Ovary (tissue), 10 donors: ENCODE measurements at places on chromosomes 7 and 10. TPM values are rescaled to one million over a fixed set of nuclear protein-coding genes. Genes with fewer than 3 reads are reported as not detected.

GRCh38 chr7:104790440-104790839 is 223.6 kb upstream of the KMT2E start:
- DNase-seq: no peak

GRCh38 chr10:128518000-128518399 is 391.8 kb upstream of the MKI67 start:
- no peak for DNase-seq

- DNase-seq: no peak
These were observed 55.7 kb upstream of the HECTD2 start for GRCh38 chr10:91354166-91355075.

Gene AGBL3
- total RNA-seq: 5.7 TPM

Gene SPAG6
- not detected for total RNA-seq

Gene NXPH1
- total RNA-seq: not detected

DNA sequence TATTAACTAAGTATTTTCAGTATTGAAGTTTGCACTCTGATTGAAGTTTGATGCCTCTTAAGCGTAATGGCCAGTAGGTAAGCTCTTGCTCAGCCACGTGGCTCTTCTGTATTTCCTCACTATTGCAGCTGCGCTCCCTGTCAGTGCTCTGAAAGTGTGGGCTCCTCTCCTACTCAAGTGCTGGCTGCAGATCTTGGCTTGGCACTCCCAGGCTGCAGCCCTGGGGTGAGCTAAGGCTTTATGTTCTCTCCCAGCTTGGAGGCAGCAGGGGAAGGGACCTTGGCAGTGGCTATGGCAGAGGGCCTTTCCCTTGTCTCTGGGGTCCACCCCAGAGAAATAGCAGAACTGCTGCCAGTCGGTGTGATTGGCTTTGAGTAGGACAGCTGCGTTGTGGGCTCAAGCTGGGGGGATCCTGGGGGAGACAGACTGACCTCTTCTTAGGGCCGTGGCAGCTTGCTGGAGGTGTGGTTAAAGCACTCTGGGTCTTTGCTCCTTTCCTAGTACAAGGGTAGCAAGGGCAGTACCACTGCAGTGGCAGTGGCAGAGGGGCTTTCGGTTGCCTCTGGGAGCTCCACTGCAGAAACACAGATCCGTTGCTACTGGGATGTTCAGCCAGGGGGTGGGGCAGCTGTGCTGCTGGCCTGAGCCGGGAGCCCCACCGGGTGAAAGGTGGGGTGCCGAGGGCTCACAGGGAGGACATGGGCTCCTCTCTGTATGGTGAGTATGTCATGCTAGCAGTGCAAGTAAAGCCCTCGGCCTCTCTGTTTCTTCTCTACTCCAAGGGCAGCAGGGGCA is 100.5 kb downstream of the GLCCI1 start:
- DNase-seq: no peak

Gene SCART1
- total RNA-seq: 0.72 TPM

DNA sequence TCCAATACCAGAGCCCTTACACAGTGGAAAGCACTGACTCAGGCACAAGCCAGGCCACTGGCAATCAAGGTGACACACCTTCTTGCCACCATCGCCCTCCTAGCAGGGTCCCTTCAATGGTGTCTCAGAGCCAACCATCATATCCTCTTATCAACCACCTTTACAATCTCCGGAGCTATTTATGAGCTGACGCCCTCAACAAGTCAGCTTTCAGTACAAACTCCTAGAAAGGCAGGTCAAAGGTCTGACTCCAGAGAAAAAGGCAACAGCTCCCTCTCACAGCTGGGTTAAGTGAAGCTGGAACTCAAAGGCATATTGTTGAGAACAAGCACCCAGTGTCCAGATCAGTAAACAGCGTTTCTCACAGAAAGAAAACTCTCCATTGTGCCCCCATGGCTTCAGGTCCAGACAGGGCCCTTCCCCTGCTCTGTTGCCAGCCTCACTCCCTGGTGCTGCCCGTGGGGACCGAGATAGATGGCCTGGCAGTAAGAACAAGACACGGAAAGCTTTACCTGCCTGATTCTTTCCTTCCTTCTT is 2.4 kb downstream of the ZNF3 start:
- no peak for DNase-seq

Gene CTAGE8
- 0.97 TPM for total RNA-seq

- DNase-seq: no peak
These were observed 31.0 kb upstream of the EGFR start for GRCh38 chr7:54987772-54988171.

Gene CUBN
- 4.6 TPM for total RNA-seq

DNA sequence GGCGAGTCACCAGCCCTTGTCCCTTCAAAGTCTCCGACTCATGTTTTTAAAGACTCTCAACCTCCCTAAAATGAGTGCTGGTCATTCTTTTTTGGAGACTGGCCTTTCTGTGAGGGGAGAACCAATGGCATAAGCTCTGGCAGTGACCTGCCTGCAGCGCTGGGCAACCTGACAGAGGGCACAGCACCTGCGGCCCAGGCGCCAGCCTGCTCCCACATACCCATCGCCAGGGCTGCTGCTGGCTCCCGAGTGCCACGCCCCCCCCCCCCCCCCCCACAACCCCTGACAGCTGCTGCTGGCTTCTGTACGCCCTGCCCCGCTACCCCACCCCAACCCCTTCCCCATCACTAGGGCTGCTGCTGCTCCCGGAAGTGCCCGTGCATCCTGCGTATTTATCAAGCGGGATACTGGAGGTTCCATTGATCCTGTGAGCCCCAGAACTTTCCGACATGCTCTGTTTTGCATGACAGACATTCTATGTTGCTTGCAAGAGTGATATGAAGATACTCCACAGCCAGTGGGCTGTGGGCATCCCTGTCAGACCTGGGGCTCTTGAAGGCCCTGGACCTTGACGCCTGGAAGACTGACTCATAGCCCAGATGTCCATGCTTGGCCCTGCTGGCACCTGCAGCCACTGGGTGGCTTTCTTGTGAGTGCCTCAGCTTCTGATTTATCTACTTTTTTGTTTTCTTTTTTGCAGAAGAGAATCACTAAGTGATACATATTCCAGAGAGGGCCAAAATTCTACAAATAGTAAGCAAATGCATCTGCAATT is 243.9 kb downstream of the ZMYND11 start:
- no peak for DNase-seq

DNA sequence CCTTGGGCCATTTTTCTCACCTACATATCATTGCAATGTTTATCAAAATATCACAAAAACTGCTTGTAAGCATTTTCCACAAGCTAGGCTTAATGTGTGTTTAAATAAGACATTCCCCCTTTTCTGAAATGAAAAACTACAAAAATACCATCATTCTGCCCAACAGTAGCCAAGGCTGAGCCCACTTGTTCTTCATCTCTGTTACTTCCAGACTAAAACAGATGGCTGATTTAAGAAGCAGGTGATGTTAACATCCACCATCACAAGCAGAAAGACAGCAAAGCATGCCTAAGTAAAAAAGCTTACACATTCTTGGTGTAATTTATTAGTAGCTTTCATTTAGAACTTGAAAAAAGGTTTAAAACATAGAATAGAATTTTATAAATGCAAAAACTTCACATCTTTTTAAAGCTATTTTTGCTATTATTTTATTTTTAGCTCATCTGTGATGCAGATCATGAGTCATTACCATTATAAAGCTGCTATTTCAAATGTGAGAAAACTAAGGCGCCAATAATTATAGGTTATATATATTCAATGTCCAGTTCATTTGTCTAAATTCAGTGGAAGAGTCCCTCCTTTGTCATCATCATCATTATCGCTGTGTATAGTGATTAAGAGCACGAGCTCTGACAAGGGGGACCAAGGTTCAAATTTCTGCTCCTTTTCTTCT is 109.4 kb downstream of the RELN start:
- no peak for DNase-seq

DNA sequence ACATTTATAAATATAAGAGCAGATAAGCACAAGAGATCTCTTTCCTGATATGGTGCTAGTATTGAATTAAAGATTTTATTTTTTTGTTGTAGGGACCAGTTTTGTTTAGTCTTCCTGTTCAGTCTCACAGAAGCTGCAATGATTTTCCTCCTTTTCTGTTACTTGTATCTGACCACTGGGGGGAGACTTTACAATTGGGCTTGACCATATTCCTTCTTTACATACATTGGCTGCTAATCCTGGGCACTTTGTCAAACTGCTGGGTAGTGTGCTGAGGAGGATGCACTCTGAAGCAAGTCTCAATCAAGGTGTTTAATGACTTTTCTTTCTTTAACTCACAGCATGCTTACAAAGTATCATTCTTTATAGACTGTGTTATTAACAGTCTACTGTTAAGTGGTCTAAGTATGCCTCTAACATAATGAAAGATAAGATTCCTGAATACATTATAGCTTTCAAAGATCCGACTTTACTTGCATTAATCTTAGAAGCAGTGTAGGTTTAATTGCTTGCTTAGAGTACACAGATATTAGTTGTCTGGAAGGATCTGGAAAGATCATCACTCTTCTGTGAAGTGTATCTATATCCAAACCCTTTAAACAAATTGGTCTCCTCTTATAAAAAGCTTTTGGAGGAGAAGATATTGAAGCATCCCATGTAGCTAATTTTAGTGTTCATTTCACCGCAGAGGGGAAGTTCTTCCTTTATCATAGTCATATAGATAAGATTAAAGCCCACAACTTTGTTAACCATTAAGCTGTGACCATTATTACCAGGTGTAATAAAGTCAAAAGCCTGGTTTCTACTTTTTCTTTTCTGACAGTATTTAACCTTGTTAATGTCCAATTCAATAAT is 3.1 kb downstream of the PALS2 start:
- no peak for DNase-seq

- DNase-seq: no peak
These were observed 76.6 kb upstream of the HGF start for GRCh38 chr7:81846398-81846797.

- no peak for DNase-seq
These were observed 119.1 kb downstream of the NKX6-2 start for GRCh38 chr10:132666705-132667341.

Gene SPDYE9
- total RNA-seq: not detected

Gene CFAP69
- 11.5 TPM for total RNA-seq

Gene ZFAND4
- 13.1 TPM for total RNA-seq

Gene ACTL6B
- total RNA-seq: not detected

DNA sequence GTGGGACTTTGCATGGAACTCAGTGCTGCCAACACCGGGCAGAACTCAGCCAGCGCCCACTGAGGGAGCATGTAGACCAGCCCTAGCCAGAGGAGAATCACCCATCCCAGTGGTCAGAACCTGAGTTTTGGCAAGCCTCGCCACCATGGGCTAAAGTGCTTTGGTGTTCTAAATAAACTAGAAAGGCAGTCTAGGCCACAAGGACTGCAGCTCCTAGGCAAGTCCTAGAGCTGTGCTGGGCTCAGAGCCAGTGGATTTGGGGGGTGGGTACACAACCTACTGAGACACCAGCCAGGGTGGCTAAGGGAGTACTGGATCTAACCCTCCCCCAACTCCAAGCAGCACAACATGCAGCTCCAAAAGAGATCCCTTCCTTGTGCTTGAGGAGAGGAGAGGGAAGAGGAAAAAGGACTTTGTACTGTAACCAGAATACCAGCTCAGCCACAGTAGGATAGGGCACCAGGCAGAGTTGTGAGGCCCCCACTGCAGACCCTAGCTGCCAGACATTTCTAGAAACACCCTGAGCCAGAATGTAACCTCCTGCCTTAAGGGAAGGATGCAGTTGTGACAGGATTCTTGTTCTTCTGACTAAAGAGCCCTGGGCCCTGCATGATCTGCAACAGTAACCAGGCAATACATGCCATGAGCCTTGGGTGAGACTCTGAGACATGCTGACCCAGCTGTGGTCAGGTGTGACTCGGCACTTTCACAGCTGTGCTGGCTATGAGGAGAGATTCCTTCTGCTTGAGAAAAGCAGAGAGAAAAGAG is 24.4 kb downstream of the GSDME start:
- DNase-seq: no peak

Gene EPHA1
- total RNA-seq: 21.3 TPM

- no peak for DNase-seq
These were observed 266.0 kb upstream of the PITRM1 start for GRCh38 chr10:3438606-3439005.

DNA sequence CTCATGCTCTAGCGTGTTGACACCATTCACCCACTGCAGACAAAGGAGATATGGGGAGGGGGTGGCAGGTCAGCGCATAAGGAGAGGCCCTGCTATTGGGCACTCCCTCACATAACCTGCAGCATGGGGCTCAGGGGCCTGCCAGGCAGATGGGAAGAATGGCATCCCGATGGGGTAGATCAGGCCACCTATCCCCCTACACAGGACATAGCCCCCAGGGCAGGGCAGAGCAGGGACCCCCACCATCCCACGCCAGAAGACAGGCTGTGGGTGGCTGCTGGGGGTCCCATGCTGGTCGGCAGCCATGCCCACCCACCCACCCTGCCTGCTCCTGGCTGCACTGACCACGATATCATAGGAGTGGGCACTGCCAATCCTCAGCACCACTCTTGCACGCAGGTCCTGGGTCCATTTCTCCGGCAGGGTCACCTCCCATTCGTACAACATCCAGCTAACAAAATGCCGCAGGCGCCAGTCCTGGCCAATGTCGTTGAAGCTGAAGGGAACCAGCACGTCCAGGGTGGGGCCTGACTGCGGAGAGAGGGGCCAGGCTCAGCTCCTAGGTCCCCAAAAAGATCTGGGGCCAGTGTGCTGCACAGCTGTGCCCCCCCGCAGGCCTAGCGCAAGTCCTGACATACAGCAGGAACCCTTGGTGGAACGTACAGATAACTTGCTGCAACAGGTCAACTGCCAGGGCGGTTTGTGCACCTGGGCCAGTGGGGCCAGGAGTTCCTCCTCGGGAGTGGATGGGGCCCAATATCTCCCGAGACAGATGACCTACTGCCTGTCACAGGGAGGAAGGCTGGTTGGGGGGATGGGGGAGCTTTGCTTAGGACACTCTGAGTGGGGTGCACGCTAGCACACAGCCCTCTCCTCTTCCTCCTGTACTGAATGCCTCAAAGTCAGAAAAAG is 45.9 kb upstream of the ZNF479 start:
- no peak for DNase-seq

DNA sequence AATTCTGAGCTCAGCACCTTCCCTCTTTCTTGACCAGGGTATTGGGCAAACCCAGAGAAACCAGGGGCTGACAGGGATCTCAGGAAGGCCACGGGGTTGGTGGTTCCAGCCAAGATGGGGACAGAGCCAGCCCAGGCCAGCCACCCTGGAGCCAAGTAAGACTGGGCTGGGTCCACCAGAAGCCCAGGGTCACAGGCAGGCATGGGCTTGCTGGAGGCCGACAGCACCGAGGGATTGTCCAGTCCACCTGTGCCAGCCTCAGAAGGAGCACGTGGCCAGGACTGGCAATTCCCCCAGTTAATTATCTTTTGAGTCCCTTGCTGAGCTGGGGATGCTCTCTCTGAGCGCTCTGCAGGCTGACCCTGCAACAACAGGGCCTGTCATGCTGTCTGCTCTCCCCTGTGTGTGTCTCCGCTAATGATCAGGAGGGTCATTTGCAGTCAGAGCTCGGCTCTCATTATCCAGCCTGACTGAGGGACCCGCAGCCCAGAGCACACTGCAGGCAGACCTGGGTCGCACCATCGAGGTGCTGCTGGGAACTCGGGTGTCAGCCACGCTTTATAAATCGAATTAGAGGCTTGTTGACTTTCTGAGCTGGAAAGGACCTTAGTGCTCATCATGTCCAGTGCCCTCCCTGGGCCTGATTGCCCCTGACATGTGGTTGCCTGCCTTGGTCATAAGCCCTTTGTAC is 69.5 kb upstream of the PPIF start:
- no peak for DNase-seq

GRCh38 chr7:137007001-137007694 is 138.7 kb downstream of the CHRM2 start:
- DNase-seq: no peak
